ENCODE measurements at places on chromosomes 2 and 18.

GRCh38 chr2:157593411-157593810 is 35.3 kb downstream of the ACVR1C start:
- no peak for DNase-seq

DNA sequence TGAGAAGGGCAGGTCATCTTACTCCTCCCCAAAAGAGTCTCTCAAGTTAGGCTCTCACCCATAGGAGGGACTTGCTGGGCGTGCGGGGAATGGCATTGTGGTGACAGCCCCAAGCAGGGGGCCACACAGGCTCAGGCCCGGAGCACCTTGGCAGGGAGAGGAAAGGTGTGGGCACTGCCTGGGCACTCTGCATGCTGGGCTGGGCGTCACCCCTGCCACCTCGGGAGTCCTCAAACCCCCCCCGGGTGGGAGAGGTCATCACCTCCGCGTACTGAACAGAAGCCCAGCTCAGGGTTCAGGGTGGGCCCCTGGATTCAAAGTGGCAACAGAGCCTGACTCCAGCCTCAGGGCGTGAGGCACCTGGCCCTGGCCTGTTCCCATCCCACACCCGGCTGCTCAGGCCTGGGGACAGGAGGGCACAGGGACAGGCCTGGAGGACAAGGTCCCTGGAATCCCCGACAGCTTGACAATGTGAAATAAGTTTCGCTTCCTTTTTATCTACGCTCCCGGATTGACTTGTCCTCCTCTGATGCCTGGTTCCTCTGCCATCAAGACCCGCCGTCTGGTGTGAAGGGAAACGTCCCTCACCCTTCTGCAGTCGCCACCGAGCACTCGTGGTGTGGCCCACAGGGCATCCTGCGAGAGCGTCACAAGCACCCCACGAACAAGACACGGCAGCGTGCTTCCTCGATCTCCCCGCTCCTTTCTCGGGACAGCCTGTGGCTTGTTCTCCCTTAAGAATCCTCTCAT is 97.8 kb downstream of the HDAC4 start:
- peak; percentile 81 for DNase-seq

DNA sequence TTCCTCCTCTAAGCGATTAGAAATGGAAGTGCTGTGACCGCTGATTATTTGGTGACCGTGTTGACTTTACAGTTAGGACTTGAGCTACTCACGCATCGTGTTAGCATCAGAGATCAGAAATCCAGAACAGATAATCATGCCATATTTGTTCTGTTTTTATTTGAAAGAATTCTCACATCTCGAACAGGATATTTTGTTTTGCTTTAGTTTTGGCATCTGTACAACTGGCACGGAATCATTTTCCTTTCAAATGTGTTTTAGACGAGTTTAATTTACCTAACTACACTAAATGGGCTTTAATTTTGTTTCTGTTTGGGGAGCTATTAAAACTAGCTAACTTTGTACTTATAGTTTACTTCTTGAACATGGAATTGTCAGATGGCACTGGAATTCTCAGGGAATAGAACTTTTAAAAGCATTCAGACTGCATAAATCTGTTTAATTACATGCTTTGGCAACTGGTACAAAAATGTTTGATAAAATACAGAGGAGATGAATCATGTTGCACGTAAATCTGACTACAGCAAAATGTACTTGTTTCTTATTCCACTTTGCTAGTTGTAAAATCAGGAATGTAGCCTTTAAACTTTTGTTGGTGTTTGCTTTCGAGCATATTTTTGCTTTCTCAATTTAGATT is 1.4 kb downstream of the ITPRID2 start:
- no peak for DNase-seq

GRCh38 chr2:11236335-11236734 is 81.1 kb downstream of the SLC66A3 start:
- no peak for DNase-seq

DNA sequence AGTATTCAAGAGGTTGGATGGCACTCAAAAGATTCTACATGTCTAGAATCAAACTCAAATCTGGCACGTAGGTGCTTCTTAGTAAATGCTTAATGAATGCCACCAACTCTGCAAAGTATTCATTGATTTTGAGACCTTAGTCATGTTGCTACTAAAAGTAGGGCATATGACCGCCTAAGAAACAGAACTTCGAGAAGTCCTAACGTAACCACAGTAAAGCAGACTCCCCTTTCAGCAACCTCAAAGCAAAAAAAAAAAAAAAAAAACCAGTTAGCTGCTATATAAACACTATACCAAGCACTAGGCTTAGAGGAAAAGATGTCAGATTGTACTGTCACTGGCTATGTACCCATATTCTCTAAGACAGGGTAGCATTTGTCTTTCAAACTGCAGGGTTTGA is 33.9 kb downstream of the PTCD3 start:
- no peak for DNase-seq

GRCh38 chr2:33589444-33589843 is 9.7 kb downstream of the FAM98A start:
- no peak for DNase-seq

GRCh38 chr18:44518091-44518615 is 162.5 kb upstream of the SETBP1 start:
- no peak for DNase-seq

DNA sequence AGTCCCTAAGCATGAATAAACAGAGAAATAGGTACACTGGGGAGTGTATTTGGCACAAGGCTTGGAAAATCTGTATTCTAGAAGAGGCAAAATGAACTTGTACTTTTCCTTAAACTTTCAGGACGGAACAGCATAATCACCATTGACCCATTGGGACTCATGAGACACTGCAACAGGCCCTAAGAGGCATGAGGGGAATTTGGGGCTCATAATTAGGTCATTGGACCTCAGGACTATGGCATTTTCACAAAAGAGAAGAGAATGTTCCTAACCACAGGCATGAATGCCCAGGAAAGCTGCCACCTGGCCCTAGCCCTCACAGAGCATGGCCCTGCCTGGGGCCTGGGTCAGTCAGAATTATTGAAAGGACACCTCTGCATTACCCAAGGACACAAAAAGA is 67.9 kb upstream of the PIK3C3 start:
- DNase-seq = no peak
